ENCODE measurements at places on chromosomes 5 and 9.

GRCh38 chr5:53815471-53815870 lies 255.0 kb downstream of the NDUFS4 start:
- no peak for DNase-seq

DNA sequence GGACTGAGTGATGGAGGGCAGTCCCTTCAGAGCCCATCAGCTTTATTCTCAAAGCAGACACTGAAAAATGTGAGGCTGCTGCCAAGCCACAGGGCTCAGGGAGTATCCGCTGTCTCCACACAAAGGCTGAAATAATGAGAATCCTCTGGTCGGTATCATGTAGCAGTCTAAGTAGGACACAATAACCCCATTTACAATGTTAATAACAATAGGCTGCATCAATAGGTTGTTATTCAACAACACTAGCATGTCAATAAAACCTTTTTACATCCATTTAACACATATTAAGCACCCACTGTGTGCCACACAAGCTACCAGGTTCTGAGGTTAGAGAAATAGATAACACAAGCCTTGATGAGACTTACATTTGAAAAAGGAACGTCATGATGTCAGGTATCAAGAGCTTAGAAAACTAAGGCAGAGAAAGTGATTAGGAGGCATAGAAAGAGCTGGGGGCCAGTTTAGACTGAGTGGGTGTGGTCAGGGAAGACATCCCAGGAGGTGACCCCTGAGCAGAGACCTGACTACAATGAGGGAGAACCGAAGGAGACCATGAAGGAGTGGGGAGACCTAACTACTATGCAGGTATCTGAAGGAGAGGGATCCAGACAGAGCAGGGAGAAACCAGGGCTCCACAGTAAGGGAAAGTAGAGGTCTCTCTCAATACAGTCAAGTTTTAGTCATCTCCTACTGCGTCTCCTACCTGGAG lies 140.1 kb upstream of the GRIA1 start:
- DNase-seq, result peak; percentile 50

DNA sequence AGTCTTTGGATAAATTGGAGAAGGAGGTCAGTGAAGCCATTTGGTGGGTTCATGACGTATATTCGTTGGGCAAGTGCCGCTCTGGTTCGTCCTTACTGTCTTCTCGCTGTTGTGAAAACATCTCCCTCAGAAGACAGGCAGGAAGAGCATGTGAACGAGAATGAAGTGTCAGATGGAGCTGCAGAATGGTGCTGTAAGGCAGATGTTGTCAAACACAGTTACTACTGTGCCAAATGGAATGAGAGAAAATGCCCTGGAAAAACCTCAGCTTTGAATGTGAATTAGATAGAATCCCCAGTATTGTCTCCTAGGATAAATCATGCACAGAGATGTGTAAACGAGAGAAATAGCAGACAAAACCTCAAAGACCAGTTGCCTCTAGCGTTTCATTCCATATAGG lies 121.5 kb downstream of the CAMK4 start:
- no peak for DNase-seq

DNA sequence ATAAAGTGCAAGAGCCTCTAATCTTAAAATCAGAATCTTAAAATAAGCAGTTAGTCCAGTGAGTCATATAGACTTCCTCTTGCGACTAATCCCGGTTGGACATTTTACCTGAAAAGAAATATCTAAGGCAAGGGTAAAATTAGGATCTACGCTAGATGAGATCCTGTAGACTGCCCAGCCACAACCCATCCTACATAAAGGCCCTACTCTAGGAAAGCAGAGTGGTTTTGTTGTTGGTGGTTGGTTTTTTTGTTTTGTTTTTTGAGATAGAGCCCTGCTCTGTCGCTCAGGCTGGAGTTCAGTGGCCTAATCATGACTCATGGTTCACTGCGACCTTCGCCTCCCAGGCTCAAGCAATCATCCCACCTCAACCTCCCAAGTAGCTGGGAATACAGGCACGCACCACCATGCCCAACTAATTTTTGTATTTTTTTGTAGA lies 6.9 kb downstream of the TSC1 start:
- no peak for DNase-seq

GRCh38 chr9:70110194-70111041 lies 66.8 kb downstream of the MAMDC2 start:
- DNase-seq, result no peak

GRCh38 chr5:74665273-74665672 lies 19.8 kb upstream of the HEXB start:
- DNase-seq, result no peak

DNA sequence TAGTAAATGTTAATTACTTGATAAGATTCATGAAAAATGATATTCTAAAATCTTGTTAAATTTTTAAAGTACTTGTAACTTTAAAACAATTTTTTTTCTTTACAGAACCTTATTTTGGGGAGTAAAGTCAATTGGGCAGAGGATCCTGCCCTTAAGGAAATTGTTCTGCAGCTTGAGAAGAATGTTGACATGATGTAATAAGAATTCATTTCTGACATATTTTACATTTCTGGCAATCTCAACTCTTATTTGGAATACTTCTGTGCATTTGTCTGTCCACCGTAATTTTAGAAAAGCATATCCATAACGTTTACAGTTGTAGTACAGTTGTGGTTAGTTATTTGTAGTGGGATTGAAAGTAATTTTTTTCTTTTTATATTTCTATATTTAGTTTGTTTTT lies 20.2 kb downstream of the CENPH start:
- DNase-seq, result no peak

DNA sequence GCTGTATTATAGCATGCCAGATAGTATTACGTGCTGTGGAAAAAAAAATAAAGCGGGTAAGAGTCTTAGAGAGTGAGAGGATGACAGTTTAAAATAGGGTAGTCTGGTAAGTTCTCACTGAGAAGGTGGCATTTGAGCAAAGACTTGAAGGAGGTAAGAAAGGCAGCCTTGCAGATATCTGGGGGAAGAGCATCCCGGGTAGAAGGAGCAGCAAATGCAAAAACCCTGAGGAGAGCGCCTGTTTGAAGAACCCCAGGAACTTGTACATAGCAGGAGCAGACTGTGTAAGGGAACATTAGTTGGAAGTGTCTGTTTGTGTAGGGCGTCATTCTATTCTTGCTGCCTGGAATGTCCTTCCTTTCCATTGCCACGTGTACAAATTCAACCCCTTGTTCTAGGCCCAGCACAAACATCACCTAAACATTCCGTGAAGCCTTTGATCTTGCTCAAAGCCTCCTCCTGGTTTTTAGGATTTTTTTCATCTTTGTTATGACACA lies 2.6 kb downstream of the AP3S1 start:
- DNase-seq, result no peak

DNA sequence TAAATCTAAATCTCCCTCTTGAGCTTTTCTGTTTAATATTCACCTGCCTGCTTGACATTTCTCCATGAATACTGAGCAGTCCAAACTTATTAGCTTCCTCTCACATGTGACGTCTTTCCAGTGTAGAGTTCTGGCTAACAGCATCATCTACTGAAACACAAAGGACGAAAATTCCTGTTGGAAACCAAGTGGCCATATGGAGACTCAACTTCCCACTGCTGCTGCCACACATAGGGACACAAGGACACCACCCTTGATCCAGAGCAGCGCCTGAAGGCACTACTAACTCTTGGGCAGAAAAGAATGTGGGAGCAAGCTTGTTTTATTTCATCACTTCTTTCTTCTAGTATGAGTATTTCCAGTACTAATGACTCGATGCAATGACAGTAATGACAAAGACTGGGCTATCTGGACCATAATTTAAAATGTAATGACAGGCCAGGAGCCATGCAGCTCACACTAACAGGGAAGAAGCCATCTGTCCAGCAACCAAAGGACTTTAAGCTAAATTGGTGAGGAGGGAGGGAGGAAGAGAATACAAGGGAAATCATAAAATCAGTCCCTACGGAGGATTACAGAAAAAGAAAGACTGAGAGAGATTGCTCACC lies 19.2 kb downstream of the RNF130 start:
- no peak for DNase-seq

- peak; percentile 19 for DNase-seq
Observed at GRCh38 chr5:1513326-1514026, 10.3 kb downstream of the LPCAT1 start.

DNA sequence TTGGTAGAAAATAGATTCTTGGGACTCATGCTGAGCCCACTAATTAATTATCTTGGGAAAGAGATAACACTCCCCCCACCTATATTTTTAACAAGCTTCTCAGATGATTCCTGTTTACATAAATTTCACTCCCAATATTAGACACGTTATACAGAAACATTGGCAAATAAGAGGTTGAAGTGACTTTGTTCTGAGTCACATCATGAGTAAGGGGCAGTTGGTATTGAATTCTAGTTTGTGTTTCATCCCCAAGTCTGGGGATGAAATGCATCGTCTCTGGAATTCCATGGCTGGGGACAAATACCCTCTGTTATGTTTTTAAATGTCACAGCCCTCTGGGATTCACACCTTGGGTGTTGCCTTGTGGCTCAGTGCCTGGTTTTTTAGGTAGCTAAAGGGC lies 41.0 kb downstream of the BASP1 start:
- DNase-seq, result no peak

DNA sequence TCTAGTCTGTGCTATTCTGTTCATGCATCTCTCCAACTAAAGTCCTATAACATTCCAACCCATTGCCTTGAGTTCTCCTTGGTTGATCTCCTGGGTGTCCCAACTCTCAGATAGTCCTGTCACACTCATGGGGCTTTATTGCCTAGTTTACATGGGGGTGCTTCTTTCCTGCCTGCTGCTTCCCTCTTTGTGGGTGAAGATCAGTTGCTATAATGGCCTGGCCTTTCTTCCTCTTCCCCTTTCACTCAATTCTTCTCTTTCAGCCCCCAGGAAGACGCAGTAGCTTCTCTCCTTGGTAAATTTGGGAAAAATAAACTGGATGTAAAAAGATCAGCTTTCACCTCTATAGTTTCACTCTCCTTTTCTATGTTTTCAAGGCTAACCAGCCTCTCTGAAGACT lies 66.5 kb downstream of the PTCD2 start:
- no peak for DNase-seq

DNA sequence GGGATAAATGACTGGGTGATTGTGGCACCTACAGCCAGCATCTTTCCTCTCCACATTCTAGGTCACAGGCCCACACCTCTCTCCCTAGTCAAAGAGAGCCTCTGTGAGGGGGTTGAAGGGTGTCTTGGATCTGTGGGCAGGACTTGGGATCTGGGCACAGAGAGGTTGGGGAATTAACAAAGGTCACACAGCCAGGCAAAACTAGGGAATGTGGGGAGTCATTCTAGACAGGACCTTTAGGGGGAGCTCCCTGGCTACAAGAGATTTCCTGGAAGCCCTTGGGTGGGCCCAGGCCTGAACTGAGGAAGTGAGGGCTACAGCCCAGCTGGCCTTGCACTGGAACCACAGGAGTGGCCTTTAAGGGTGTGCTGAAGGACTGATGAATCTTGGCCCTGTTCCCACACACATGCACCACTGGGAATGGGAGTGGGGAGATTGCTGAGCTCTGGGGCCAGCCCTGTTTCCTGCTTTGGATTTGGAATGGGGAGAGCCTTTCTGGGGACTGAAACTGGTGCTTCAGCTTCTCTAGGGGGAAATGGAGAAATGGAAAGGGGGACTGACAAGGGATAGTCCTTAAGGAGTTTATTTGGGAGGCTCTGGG lies 12.4 kb upstream of the CXXC5 start:
- peak; percentile 75 for DNase-seq

DNA sequence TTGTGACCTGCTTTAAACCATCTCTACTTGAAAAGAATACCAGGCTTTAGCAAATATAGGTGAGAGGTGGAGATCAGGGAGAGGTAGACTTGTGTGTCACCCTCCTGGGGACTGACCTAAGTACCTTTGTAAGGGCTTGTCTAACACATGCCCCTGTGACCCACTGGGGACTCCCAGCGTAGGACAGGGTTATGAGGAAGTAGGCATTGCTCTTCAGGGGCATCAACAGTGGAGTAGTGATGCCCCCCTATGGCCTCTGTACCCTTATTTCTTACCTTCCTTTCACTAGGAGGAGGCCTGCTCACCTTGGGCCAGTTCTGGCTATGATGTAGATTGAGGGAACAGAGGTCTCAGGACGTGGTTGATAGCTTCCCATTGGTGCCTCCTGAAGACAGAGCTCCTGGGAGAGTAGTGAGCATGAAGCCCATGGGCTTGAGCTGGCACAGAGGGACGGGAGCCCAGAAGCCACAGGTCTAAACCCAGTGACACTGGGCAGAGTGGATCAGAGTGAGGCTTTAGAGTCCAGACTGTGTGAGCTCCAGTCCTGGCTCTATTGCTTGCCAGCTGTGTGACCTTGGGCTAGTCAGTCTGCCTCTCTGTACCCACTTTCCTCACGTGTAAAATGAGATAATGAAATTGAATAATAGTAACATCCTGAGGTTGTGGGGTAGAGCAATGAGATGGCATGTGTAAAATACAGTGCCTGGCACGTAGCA lies 191.7 kb downstream of the AOPEP start:
- DNase-seq, result no peak

DNA sequence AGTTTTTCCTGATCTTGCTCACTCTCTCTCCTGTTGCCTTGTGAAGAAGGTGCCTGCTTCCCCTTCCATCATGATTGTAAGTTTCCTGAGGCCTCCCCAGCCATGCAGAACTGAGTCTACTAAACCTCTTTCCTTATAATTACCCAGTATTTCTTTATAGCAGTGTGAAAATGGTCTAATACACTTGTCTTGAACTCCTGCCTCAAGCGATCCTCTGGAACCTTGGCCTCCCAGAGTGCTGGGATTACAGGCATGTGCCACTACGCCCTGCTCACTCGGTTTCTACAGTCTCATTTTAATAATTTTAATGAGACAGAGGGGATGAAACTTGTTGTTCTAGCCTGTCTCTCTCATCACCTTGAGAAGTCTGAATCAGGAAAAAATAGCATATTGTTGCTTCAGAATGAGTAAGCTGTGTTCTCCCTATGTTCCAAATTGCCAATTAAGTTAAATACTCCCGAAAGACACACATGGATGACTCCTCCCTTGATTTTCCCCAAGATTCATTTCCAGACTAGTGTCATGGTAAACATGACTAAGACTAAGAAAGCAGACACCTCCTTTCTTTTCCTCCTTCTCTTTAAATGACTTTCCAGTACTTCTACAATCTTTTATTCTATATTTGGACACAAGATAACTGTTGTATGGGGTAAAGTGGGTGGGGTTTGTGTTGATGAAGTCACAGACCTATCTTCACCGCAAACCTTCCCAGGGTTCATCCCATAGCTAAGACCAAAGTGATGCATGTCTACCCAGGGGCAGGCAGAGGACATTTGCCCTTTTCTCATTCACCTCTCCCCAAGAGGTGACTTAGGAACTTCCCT lies 7.8 kb upstream of the DNAJC18 start:
- no peak for DNase-seq
